ENCODE measurements at places on chromosomes 12 and 14.

DNA sequence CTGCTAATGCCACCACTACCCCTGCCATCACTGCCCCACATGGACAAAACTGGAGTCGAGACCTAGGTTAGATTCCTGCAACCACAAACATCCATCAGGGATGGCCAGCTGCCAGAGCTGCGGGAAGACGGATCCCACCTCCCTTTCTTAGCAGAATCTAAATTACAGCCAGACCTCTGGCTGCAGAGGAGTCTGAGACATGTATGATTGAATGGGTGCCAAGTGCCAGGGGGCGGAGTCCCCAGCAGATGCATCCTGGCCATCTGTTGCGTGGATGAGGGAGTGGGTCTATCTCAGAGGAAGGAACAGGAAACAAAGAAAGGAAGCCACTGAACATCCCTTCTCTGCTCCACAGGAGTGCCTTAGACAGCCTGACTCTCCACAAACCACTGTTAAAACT is 7.1 kb upstream of the OAS2 start:
- no peak for DNase-seq

DNA sequence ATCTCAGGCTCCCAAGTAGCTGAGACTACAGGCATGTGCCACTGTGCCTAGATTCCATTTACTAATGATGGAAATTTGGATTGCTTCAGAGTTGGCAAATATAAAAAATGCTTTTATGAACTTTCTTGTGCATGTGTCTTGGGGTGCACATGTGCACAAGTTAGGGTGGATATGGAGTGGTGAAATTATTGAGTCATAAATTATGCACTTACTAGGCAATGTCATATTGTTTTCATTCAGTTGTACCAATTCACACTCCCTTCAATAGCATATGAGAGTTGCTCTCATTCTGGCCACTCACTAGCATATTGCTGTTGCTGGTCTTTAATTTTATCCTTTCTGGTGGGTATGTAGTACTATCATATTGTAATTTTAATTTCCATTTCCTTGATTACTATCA is 45.7 kb upstream of the KRAS start:
- no peak for DNase-seq

DNA sequence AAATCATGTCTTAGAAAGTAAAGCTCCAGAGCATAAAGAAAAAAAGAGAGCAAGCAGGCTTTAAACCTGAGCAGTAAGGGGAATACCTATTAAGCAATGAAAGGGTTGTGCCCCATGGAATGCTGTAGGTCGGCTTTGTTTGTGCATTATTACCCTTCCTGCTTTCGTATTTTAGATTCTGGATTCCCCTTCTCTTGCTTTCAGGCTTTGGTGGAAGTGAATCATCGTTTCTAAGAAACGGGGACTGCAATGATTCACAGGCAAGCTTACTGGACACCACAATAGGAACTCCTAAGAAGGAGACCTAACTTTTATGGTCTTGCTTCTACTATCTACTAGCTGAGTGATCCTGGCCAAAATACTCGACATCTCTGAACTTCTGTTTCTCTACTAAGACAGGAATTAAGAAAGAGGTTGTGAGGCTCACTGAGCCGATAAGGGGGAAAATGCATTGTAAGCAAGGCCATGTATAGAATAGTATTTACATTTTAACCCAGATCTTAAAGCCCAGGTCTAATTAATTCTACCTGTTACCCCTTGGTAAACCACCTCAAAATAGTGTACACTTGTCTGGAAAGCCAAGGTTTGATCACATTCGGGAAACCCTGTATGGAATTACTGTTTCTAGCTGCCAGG is 1.2 kb upstream of the BMAL2 start:
- no peak for DNase-seq

DNA sequence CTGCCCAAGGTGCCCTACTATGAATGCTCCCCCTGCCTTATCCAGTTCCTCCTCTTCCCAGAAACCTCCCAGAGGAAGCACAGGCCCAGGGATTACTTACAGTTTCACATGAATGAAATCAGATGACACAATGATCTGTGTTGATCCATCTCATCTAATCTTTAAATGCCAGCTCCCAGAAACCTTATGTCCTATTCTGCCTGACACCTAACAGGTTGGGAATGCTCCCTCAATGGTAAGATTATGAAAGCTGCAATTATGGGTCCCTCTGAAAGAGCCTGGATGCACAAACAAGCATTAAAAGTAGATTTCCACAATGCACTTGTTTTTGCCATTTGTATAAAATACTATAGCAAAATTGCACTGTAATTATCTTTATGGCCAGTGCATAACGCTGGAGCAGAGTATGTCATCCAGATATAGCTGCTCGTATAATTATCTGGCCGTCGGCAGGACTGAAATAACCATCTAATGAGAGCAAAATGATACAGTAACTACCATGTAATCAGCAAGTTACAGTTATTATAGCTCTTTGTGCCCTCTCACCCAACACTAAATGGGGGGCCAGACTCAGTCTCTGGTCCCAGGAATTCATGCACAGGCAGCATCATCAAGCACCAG is 4.4 kb upstream of the ZBTB39 start:
- DNase-seq, result no peak

DNA sequence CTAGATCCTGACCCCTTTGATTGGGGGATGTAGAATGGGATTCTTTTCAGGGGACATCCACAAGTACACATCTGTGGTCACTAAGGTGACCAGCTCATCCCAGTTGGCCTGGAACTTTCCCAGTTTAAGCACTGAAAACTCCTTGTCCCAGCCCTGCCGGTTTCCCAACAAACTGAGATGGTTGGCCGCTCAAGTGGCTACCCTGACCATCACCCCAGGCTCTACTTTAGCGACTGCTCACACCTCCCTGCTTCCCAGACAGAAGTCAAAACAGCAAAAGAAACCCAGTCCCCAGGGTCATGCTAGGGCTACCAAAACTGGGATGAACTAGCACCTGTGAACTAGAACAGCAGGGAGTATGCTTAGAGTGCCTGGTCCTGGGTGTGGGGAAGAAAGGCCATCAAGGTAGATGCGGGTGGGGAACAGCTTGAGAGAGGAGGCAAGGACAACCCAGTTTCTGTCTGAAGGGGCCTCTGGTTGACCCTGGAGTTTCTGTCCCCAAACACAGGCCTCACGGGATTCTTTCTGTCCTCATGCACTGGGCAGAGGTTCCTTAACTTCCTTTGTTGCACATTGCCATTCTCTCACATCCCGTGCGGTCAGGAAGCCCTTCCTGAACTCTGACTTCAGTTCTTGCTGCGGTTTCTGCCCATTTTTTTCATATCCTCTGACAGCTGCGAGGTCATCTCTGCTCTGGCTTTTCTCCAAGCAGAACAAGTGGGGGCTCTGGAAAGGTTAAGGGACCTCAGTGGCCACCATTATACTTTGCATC is 1.6 kb downstream of the LTB4R start:
- DNase-seq, result no peak

DNA sequence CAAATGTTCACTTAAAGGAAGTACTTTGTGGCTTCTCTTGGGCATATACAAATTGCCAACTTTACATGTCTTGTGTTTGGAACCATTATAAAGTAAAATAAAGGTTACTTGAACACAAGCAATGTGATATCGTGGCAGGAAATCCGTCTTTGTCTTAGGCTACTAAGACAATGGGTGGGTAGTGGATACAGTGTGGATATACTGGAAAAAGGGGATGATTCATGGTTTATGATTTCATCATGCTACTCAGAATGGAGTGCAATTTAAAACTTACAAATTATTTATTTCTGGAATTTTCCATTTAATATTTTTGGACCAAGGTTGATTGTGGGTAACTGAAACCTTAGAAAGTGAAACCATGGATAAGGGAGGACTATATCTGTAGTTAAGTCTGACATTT is 48.4 kb downstream of the MYRFL start:
- DNase-seq, result no peak

All from endodermal cell (in vitro differentiated cells).